Activated naive CD4-positive, alpha-beta T cell treated with anti-CD3 and anti-CD28 coated beads, Interleukin-2, amount 10 ng/mL, durations not matched to agents 7 days and 5 days (primary cell): ENCODE measurements at places on chromosomes 5 and 9.

DNA sequence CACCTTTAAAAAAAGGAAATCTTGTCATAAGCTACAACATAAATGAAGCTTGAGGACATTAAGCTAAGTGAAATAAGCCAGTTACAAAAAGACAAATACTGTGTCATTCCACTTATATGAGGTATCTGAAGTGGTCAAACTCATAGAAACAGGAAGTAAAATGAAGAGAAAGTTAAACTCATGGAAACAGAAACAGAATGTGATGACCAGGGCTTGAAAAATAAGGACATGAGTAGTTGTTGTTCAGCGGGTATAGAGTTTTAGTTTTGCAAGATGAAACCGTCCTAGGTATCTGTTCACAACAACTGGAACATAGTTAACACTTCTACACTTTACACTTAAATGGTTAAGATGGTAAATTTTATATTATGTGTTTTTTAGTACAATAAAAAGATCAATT lies 47.8 kb upstream of the SLC1A3 start:
- H3K4me3 ChIP-seq = no peak overlapping the region
- H3K27me3 ChIP-seq = peaks cover 3% of the 10 kb centered on the region
- H3K27ac ChIP-seq = no peak overlapping the region
- no peaks in the 10 kb centered on the region for H3K36me3 ChIP-seq
- DNase-seq = no peak

GRCh38 chr9:78210841-78211301 lies 25.0 kb upstream of the CEP78 start:
- H3K36me3 ChIP-seq = peaks cover 2% of the 10 kb centered on the region
- no peaks in the 10 kb centered on the region for H3K27me3 ChIP-seq
- H3K4me3 ChIP-seq = peak overlapping the region; percentile 14
- H3K27ac ChIP-seq = peak overlapping the region; percentile 81

GRCh38 chr5:139246394-139246793 lies 47.1 kb upstream of the MATR3 start:
- DNase-seq = peak; percentile 50
- H3K27me3 ChIP-seq = peaks cover 29% of the 10 kb centered on the region
- H3K27ac ChIP-seq = no peak overlapping the region
- no peaks in the 10 kb centered on the region for H3K36me3 ChIP-seq

GRCh38 chr9:4175846-4176245 lies 124.0 kb downstream of the GLIS3 start:
- H3K27ac ChIP-seq = no peak overlapping the region
- no peaks in the 10 kb centered on the region for H3K4me1 ChIP-seq
- DNase-seq = no peak
- no peaks in the 10 kb centered on the region for H3K27me3 ChIP-seq
- no peak overlapping the region for H3K4me3 ChIP-seq
- H3K36me3 ChIP-seq = no peaks in the 10 kb centered on the region

- no peaks in the 10 kb centered on the region for H3K27me3 ChIP-seq
- no peak for DNase-seq
- no peak overlapping the region for H3K4me3 ChIP-seq
- no peak overlapping the region for H3K27ac ChIP-seq
- no peaks in the 10 kb centered on the region for H3K4me1 ChIP-seq
These were observed 39.4 kb downstream of the CTNNAL1 start for GRCh38 chr9:108973895-108974294.

DNA sequence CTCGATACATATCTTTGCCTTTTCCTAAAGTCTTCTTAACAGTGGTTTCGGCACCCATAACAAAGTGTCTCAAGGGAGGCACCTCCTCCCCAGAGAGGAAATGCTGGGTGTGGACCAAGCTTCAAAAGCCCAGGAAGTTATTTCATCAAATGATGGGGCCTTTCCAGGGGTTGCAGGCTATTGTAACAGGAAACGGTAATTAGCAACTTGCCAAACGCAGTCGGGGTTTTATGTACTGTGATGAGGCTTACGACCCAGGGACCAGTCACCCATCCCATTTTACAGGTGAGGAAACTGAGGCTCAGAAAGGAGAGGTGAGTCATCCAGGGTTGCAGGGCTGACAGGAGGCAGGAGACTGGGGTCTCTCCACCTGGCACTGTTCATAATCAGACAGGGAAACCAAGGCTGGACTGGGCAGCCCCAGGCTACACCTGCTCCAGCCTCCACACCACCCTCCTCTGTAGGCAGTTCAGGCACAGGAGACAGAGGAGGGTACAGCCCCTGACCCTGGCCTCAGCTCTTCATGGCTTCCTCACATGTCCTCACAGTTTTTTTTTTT lies 30.0 kb upstream of the SUSD3 start:
- DNase-seq = peak; percentile 85
- H3K4me1 ChIP-seq = peaks cover 91% of the 10 kb centered on the region
- peak overlapping the region; percentile 97 for H3K27ac ChIP-seq
- peak overlapping the region; percentile 75 for H3K4me3 ChIP-seq
- H3K36me3 ChIP-seq = peaks cover 81% of the 10 kb centered on the region
- H3K27me3 ChIP-seq = no peaks in the 10 kb centered on the region

DNA sequence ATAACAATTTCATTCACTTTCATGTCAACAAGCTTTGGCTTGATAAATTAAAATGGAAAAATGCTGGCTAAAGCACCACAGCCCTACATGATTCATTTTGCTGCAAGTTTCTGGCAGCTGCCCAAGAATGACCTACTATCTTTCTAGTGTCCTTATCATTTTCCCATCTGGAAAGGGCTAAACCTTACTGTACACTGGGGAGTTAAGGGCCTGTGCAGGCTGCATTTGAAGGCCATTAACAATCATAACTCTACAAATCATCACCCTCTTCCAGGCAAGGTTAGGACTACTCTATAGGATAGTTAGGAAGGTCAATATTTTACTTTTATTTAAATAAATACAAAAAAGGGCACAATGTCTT lies 579.7 kb upstream of the ZNF608 start:
- no peak overlapping the region for H3K4me3 ChIP-seq
- H3K4me1 ChIP-seq = no peaks in the 10 kb centered on the region
- no peak overlapping the region for H3K27ac ChIP-seq
- DNase-seq = no peak

GRCh38 chr5:10111571-10111970 lies 138.1 kb downstream of the ATPSCKMT start:
- DNase-seq = no peak
- no peak overlapping the region for H3K4me3 ChIP-seq
- peaks cover 3% of the 10 kb centered on the region for H3K4me1 ChIP-seq
- no peaks in the 10 kb centered on the region for H3K36me3 ChIP-seq

DNA sequence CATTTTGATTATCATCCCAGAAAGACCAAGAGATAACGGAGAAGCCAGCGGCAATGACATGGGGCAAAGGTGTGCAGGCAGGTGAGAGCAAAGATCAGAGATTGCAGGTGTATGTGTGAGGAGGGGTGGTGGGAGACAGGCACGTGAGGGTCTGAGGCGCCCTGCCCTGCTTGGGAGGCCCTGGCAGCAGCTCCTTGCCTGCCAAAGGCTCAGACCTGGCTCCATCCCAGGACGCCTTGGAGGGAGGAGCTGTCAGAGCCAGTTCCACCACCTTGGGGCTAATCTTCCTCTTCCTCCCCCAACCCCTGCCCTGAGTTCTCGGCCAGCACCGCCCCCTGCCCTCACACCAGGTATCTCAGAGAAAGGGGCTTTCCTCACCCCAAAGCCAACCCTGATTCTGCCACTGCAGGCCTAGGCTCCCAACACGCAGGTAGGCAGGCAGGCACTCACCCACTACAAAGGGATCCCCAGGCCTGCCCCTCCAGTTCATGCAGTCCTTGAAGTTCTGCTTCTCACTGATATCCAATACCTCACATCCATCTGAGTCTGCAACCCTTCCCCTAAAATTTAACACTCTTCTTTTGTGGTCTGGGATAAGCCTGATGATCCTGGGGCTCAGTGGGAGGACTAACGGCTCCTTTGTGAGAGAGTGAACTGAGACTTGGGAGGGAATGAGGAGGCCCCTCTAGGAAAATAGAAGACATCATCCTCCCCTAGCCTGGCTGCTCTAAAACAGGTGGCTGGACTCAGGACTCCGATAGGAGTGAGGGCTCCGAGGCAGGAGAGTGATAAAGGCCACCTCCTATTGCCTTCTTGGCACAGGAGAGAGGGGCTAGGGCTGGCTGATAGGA lies 1.8 kb downstream of the AQP3 start:
- H3K36me3 ChIP-seq = peaks cover 61% of the 10 kb centered on the region
- H3K27ac ChIP-seq = peak overlapping the region; percentile 97
- DNase-seq = peak; percentile 39
- peak overlapping the region; percentile 91 for H3K4me3 ChIP-seq
- H3K27me3 ChIP-seq = no peaks in the 10 kb centered on the region

GRCh38 chr5:99023330-99023729 lies 94.5 kb upstream of the CHD1 start:
- no peak overlapping the region for H3K4me3 ChIP-seq
- no peaks in the 10 kb centered on the region for H3K36me3 ChIP-seq
- H3K27ac ChIP-seq = no peak overlapping the region

DNA sequence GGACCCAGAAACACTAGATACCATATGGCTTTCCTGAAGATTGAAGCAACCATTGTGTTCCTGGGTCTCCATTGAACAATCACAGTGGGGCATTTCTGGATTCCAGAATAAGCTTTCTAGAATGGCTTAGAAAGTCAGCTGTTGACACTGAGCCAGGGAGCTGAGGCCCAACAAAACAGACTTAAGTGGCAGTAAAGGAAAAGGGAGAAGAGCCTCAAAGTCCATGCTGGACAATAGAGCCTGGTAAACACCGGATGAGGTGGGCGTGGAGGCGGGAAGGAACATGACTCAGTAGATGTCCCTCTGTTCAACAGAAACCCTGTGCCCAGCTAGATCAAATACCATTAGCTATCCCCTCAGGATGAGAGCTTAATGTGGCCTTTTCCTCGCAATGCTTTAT lies 14.8 kb downstream of the SPARC start:
- peaks cover 19% of the 10 kb centered on the region for H3K27me3 ChIP-seq
- no peak for DNase-seq
- no peak overlapping the region for H3K4me3 ChIP-seq
- no peak overlapping the region for H3K27ac ChIP-seq
- H3K4me1 ChIP-seq = no peaks in the 10 kb centered on the region

GRCh38 chr5:37248970-37249814 lies at the start of gene CPLANE1:
CPLANE1 (minus strand) TSS chr5:37249376; CDS start chr5:37247698, 1,678 bp downstream.
- H3K27me3 ChIP-seq = no peaks in the 10 kb centered on the region
- H3K4me3 ChIP-seq = peak within 1 kb of the TSS; percentile 81
- peaks cover 2% of the 10 kb centered on the region for H3K36me3 ChIP-seq
- peaks cover 27% of the 10 kb centered on the region for H3K4me1 ChIP-seq
- H3K27ac ChIP-seq = peak within 1 kb of the TSS; percentile 76
- DNase-seq = peak; percentile 68

DNA sequence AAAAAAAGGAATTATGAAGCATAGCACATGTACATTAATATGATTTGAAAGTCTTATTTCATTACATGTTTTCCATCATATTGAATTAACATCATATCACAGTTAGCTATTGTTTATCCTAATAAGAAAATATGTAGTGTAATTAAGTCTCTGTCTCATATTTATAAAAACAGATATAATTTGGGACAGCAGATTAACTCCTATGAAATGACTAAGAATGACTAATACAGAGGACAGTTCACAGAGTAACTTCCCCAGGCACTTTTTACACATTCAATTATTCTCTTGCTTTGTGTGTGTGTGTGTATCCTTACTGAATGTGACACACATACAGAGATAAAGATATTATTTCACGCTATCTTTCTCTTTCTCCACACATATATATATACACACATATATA lies 2400.9 kb upstream of the C9orf72 start:
- no peak for DNase-seq
- no peaks in the 10 kb centered on the region for H3K36me3 ChIP-seq
- no peaks in the 10 kb centered on the region for H3K27me3 ChIP-seq

DNA sequence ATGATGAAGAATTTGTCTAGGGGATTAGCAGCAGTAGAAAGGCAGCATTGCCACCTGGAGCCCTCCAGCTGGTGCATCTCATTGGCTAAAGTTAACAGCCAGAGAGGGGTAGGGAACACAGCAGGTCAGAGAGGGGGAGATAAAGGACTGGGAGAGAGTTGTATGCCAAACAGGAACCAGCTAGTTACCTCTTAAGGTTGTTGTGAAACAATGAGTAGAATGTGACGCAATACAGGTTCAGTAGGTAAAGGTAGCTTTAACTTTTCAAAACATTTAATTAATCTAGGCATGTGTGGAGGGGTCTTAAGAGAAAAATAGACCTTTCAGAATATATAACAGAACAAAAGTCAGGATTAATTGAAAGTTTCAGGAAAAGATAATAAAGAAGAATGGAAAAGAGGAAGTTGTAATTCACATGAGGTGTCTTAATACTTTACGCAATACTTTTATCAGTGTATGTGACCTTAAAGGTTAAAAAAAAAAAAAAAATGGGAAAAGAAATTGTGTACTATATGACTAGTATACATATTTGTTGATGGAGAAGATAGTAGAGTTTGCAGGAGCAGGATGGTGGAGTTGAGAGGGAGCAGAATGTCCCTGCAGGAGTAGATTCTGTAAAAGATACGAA lies 14.3 kb downstream of the FBXO38 start:
- no peak for DNase-seq
- no peak overlapping the region for H3K27ac ChIP-seq
- no peak overlapping the region for H3K4me3 ChIP-seq
- H3K4me1 ChIP-seq = peaks cover 6% of the 10 kb centered on the region
- H3K27me3 ChIP-seq = no peaks in the 10 kb centered on the region

DNA sequence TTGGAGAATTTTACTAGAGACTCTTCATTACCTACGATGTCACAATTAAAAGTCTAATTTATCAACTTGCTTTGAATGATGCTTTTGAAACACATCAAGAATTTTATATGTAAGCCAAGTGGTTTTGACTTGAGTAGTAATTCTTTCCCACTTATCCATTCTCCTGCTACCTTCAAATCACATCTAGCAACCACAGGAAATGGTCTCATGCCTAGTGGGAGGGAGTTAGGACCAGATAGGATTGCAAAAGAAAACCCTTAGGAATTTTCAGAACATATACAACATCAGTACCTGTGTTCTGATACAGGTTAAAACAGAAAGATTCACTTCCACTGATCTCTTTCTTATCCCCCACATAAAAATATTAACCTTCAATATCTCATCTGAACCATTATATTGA lies 260.4 kb downstream of the CWC27 start:
- H3K4me3 ChIP-seq = no peak overlapping the region
- peaks cover 6% of the 10 kb centered on the region for H3K27me3 ChIP-seq
- no peaks in the 10 kb centered on the region for H3K36me3 ChIP-seq
- H3K4me1 ChIP-seq = peaks cover 18% of the 10 kb centered on the region
- no peak overlapping the region for H3K27ac ChIP-seq

- H3K27ac ChIP-seq = no peak overlapping the region
- H3K4me3 ChIP-seq = no peak overlapping the region
- no peaks in the 10 kb centered on the region for H3K36me3 ChIP-seq
- no peaks in the 10 kb centered on the region for H3K4me1 ChIP-seq
- no peak for DNase-seq
- peaks cover 7% of the 10 kb centered on the region for H3K27me3 ChIP-seq
These were observed 184.9 kb downstream of the PCSK1 start for GRCh38 chr5:96248131-96248530.
